ENCODE measurements at places on chromosomes 16 and 17.

DNA sequence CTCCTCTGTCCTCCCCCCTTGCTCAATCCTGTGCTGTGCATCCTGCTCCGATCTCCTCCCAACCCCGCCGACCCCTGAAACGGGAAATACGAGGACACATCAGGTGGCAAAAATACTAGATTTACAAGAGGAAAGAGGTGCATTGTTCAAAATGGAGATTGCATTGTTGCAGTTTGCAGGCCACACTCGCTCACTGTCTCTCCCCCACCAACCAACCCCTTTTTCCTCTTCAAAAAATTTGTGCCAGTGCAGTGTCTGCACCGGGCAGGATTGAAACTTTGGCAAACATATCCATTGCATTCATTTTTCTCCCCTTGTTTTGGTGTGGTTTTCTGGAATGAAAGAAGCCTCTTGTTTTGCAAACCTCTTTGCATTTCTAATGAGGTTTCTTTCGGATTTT, 61.0 kb downstream of the RNF135 start:
- DNase-seq: no peak

DNA sequence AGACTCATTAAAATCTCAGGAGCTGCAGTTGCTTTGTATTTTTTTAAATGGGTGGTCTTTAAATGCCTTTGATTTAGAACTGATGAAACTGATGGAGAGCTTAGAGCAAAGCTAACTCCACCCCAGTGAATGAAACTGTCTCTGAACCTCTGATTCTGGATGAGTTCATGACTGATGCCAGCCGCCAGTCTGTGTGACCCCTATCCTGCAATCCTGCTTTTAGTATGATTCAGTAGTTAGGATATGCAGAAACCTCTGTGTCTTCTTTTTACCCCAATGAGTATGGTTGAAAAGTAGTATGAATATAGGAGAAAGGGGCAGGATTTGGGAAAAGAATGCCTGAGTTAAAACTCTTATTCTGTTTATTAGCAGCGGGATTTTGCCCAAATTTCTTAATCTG, 12.3 kb upstream of the SALL1 start:
- DNase-seq: no peak

DNA sequence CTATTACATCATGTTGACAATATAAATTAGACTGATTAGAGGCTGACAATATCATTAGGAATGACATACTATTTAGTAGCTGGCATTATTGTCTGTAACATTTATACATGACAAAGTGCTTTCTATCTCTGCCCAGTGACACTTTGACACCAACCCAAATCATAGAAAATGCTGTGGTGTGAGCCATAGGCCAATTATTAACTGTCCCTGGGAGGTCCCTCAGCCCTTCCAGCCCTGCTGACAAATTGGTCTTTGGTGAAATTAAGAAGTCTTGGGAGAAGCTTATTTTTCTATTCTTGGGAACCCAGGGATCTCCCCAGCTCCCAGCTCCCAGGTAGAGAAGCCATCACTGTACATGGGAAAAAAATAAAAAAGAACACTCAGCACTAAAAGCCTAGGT, 179.6 kb downstream of the AIPL1 start:
- DNase-seq: no peak

DNA sequence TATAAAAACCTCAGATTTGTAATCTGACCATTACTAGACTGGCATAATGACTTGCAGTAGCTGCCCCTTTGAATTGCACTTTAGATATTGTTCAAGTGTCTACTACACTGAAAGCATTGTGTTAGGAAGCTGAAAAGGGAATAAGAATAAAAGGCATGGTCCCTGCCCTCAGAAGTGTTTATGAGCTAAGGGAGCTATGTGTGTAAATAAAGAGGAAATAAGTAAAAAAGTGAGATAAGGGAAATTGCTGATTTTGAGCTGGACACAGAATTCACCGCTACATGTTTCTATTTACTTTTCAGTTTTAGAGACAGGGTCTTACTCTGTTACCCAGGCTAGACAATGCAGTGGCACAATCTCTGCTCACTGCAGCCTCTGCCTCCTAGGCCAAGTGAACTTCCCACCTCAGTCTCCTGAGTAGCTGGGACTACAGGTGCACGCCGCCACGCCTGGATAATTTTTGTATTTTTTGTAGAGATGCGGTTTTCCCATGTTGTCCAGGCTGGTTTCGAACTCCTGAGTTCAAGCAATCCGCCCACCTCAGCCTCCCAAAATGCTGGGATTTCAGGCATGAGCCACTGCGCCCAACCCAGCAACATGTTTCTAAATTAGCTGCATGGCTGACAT, 57.0 kb downstream of the GRB2 start:
- no peak for DNase-seq

- DNase-seq: no peak
Observed at GRCh38 chr17:79992649-79993389, 42.9 kb downstream of the TBC1D16 start.

DNA sequence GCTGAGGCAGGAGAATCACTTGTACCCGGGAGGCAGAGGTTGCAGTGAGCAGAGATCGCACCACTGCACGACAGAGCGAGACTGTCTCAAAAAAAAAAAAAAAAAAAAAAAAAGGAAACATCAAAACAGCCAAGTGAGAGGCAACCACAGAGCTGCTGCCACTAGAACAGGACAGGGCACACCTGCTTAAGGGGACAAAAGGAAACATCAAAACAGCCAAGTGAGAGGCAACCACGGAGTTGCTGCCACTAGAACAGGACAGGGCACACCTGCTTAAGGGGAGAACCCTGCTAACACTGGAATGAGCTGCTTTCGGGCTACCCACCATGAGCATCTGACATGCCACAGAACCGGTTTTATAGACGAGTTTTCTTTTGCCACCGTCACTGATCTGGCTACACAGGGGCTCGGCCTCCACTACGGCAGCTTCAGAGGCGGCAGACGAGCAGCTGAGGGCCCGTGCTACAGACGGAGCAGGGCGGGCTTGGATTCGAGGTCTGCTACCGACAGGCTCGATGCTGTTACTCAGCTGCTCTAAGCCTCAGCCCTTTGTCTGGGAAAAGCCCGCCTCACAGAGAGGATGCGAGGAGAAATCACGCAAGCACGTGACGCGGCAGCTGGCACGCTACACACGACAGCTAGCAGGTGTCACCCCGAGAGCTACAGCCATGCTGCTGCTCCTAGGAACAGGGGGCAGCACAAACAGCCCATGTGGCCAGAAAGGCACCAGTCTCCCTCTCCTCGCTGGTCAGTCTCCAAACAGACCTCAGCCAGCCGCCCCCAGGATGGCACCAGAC, 2.0 kb downstream of the P4HB start:
- no peak for DNase-seq

DNA sequence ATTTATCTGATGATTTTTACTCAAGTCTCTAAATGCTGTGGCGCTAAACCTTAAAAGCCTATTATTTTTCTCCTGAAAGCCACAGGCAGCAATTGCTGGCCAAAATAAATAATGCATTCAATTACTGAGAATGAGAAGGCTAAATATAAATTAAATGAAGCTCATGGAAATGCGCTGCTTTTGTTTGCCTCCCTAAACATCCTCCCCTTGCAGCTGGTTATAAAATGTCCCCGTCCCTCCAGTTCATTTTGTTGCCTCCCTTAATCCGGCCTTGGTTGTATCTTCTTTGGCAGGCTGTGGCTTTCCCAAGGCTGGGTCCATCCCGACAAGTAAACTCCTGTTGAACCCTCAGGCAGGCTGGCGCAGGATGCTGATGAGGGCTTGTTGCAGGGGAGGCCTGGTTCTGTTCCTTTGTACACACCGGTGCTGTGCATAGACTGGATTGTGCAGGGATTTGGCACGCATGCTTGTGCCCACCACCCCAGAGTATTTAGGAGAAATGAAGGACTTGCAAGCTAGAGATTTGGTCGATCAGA, 62.7 kb downstream of the KNOP1 start:
- DNase-seq: no peak

DNA sequence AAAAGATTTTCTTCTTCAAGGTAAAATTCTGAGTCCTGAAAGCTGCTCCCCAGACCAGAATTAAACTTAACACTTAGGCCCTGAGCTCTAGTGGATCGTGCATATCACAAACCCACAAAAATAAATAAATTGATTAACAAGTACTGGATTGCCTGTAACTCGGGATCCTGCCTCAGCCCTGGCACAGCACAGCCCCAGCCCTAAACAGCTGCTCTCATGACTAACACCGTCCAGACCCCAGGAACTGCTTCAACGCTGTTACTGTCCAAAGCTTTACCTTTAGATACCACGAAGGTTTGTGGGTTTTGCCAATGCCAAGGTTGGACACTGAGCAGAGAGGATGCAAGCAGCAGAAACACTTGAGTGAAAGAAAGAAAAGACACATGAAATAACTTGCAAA, 172.5 kb downstream of the COPRS start:
- no peak for DNase-seq

DNA sequence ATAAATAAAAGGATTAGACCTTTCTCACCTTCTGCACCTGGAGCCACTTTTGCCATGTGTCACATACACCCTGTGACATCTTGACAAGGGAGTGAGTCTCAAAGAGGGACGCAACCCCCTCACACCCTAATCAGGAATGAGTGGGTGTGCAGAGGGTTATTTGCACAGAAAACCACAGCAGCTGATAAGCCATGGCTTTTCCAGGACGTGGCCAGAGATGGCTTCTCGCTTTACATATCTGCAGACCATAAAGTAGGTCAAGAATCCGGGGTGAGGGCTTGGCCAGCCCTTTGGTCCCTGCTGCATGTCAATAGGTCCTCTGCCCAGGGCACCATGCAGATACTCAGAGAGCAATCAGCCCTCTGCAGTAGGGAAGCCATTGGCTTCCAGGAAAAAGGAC, 2.4 kb upstream of the CD300LF start:
- DNase-seq: no peak

Data from GM12878 (cell line).